ENCODE measurements at places on chromosomes 2 and 18.

GRCh38 chr2:239271882-239272281 lies 128.9 kb downstream of the HDAC4 start:
- no peak for DNase-seq

DNA sequence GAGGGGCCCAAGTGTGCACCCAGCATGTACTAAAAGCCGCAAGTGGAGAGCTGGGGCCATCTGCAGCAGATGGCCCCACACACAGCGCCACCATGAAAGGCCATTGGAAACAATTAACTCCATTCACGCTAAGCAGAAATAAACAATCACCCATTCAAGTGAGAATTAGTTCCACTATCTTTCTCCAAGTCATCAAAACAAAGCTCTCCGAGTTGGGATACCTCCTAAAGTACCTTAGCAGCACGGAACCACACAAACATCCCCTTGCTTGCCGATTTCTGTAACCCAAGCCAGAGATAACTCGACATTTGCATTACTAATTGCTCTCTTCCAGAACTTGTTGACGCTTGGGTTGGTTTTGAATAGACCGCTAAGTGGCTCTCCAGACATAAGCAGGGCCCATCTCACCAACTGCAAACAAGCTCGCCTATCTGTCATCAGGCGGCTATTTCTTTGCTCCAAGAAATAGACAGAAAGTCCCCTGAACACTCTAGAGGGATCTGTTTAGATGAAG lies 840.6 kb upstream of the SALL3 start:
- DNase-seq, result no peak

DNA sequence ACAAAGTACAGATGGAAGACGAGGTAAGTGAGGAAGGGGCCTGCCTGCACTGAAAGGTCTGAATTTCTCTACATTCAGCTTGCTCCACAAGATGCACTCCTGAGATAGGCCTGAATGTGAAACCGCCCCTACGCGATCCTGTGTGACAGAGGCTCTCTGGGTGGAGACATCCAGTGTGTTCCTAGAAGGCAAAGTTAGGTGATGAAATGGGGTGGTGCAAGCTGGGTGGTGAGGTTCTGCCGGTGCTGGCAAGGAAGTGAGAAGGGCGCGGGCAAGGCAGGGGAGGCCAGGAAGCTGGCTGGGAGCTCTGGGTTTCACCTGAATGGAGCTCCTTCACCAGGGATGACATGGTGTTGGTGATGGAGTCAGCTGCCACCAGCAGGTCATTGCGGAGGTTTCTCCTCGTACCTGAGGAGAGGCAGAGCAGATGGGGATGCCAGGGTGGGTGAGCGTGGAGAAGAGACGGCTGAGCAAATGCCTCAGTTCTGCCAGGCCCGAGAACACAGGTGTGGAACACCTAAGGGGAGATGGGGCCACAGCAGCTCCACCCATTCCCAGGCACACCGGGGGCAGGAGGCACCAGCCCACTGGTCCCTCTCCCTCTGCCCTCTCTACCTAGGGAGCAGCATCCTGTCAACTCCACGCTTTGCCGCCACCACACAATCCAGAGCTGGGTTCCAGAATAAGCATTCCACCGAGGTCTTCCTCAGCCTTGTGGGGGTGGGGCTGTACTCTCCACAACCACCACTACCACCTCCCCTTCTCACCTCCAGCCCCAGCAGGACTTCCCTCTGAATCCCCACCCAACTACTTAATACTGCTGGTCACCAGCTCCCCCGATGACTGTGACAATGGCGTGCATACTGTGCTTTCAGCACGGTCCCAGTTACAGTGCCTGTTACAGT lies 45.5 kb upstream of the DNMT3A start:
- DNase-seq, result no peak

DNA sequence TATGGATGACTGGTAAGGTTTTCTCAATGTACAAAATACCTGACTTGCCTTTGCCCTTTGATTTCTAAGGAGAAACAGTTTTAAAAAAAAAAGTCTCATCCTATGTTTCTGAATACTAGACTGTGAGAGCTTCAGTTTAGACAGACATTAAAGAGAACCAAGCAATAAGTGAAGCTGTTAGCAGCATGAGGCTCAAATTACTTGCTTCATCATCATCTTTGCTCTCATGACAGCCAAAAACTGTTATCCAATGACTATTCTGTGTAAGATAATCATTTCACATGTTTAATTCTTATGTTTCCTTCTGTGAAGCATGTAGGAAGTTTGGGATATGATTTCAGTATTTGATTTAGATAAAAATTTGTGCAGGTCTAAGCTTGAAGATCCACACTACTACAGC lies 129.2 kb downstream of the COMMD1 start:
- DNase-seq, result no peak

GRCh38 chr2:73255907-73256617 lies 22.0 kb downstream of the CCT7 start:
- no peak for DNase-seq

DNA sequence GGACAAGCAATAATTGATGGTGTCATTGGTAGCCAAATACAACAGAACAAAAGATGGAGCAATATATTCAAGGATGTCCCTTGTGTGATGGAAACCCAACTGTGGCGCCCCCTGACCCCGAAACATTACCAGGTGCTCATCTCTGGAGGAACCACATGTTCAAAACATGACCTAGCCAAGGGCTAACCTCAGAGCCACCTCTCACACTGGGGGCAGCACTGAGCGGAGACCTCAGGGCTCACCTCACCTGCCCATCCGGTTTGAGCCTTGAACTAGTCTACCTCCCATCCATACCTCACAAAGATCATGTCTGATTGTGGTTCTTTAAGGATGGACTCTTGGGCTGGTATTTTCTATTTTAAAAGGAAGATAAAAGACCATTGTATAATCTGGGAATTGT lies 314.4 kb upstream of the CDH7 start:
- no peak for DNase-seq

GRCh38 chr2:104430359-104430740 lies 423.6 kb upstream of the POU3F3 start:
- no peak for DNase-seq

GRCh38 chr2:239411549-239412319 lies 10.9 kb upstream of the HDAC4 start:
- no peak for DNase-seq

DNA sequence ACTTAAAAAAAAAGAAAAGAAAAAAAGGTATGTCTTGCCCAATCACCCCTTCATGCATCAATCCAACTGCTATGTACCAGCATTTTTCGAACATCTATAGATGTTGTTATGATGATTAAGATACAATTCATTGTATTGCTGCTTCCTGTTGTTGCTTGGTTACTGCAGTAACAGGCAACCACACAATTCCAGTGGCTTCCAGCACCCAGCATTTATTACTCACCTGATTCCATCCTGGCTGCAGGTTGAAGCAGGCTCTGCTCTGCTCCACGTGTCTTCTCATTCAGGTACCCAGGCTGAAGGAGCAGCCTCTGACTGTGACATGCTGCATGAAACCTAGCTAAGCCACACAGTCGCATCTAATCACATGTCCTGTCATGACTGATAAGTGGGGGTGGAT lies 196.9 kb downstream of the INO80D start:
- DNase-seq, result peak; percentile 65
